ENCODE measurements at places on chromosomes 5 and 9.

DNA sequence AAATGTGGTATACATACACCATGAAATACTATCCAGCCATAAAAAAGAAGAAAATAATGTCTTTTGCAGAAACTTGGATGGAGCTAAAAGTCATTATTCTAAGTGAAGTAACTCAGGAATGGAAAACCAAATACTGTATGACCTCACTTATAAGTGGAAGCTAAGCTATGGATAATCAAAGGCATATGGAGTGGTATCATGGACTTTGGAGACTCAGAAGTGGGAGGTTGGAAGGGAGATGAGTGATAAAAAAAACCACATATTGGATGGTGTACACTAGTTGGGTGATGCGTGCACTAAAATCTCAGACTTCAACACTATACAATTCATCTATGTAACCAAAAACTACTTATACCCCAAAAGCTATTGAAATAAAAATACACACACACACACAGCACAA, 24.5 kb downstream of the ADAMTS12 start:
- no peak for DNase-seq

- DNase-seq: no peak
These were observed 350.0 kb upstream of the ISL1 start for GRCh38 chr5:51033215-51033614.

- peak; percentile 46 for DNase-seq
These were observed 454.6 kb upstream of the TUSC1 start for GRCh38 chr9:26132746-26133312.

GRCh38 chr5:8940934-8941333, 604.9 kb downstream of the SEMA5A start:
- no peak for DNase-seq

Data from right hindlimb (tissue), 1 donor.